ENCODE measurements at places on chromosomes 3 and 15.
A peak's percentile ranks its signal among the peaks of the same experiment; 100 is the strongest.

DNA sequence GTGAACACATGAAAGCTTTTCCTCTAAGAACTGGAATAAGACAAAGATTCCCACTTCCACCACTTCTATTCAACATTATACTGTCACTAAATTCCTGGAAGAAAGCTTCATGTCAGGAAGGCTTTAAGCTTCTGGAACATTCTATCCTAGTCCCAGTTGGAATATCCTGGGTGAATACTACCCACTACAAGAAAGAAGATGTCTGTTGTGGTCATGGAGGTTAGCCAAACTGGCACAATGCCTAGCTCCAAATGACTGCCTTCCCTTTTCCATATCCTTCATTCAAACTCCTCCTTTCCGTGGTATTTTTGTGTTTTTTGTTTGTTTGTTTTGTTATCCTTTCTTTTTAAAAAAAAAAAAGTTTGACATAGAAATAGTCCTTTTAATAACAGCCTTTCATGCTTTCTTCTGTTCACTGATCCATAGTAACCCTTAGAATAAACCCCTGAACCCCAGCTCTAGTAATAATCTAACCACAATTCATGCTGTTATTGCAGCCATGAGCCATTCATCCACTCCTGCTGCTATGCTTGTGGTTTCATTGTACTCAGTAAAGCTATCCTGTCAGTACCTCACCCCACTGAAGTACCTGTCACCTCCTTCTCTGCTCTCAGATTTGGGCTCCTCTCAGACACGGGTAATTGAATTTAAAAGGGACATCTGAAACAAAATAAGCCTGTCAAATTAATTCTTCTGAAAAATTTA is 447.5 kb downstream of the IGSF11 start:
- no peak for DNase-seq

- no peak for DNase-seq
These were observed 378 bp upstream of the FEM1B start for GRCh38 chr15:68277131-68277602.

GRCh38 chr3:40299721-40300335 is 9.7 kb upstream of the EIF1B start:
- DNase-seq = no peak

DNA sequence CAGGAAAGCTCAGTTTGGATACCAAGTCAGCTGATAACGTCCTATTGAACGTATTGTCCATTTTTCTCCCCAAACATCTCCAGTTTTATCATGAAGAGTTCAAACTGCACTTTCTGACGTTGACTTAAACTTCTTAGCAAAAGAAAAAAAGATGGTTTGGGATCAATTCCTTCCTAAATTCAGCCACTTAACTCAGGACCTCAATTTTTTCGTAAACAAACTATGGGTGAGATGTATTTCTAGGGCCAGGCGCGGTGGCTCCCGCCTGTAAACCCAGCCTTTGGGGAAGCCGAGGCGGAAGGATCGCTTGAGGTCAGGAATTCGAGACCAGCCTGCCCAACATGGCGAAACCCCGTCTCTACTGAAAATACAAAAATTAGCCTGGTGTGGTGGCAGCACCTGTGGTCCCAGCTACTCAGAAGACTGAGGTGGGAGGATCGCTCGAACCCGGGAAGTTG is 464 bp upstream of the MRPS25 start:
- DNase-seq = peak; percentile 2

DNA sequence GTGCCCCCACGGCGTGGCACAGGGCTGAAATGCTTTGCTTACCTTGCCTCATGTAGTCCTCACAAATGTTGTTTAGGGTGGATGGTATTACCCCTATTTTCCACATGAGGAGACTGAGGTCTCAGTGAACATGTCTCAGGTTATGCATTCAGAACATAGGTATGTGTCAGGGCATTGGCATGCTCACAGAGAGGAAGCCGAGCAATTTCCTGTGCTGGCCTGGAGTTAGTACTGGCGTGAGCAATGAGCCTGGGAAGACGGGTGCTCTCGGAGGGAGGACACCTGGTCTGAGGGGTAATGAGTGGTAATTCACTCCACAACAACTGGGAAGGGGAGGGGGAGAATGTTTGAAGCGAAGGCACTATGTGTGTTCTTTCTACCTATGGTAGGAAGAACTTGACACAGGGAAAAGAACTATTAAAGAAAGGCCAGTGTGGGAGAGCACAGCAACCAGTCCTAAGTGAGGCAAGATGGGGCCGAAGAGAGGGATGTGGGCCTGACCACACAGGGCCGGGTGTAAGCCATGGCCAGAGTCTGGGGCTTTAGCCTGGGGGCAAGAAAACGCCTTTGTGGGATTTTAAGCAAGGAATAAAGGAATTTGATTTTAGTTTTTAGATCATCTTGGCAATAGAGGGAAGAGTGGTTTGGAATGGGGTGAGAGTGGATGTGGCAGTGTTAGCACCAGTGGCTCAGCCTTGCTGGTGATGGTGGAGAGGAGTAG is 4.9 kb upstream of the FAM131A start:
- DNase-seq = no peak

GRCh38 chr3:37981348-37981664 is 9.3 kb upstream of the VILL start:
- no peak for DNase-seq

DNA sequence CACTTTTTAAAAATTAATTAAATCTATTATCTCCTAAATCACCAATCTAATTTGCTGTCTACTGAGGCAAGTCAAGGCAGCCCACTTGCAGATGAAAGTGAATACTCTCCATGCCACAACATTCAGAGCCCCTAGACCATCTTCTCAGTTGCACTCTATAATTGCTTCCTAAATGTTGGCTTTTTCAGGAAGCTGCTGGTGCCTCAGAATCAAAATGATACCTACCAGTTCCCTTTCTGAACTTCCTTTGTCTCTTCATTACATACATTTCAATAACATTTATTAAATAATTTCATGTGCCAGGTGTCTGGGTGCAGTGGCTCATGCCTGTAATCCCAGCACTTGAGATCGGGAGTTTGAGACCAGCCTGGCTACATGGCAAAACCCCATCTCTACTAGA is 124.1 kb downstream of the SERPINI1 start:
- DNase-seq = no peak

- DNase-seq = no peak
These were observed 190.1 kb downstream of the ZIC4 start for GRCh38 chr3:147216143-147216673.

DNA sequence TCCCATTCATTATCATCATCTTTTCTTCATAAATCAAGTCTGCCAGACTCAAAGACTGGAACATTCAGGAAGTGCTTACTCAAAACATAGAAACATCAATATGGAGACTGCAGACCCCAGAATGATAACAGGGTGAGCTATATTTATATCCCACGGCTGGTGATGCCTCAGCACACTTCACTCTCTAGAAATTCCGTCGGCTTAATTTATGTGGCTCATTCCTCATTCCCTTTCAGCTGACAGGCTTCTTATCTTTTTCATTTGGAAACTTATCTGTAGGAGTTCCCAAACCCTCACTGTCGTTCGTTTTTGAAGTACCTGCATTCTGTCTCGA is 45.5 kb downstream of the RFTN1 start:
- no peak for DNase-seq

DNA sequence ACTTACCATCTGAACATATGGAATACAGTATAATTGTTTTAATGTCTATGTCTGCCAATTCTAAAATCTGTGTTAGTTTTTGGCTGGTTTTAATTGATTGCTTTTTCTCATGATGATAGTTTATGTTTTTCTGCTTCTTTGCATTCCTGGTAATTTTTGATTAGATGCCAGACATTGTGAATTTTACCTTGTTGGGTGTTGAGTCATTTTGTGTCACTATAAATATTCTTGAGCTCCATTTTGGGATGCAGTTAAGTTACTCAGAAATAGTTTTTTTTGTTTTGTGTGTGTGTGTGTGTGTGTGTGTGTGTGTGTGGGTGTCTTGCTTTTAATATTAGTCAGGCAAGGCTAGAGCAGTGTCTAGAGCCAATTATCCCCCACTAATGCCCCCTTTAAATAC is 818.8 kb upstream of the NR2F2 start:
- DNase-seq = no peak

DNA sequence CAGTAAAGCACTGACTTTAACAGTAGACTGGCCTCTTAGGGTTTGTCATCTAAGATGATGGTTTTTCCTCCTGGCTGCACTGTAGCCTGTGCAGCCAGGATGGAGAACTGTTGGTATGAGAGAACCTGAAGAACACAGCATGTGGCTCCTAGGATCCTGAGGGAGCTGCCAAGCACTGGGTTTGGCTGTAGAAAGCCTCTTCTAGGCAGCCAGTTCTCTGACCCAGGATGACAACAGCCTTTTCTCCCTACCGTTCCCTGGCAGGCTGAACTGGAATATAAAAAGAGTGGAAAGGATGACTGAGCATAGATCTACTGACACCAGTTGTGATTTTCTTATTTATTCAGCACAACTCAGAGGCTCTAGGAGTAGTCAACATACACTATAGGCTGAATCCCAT is 34.3 kb upstream of the MANF start:
- no peak for DNase-seq

DNA sequence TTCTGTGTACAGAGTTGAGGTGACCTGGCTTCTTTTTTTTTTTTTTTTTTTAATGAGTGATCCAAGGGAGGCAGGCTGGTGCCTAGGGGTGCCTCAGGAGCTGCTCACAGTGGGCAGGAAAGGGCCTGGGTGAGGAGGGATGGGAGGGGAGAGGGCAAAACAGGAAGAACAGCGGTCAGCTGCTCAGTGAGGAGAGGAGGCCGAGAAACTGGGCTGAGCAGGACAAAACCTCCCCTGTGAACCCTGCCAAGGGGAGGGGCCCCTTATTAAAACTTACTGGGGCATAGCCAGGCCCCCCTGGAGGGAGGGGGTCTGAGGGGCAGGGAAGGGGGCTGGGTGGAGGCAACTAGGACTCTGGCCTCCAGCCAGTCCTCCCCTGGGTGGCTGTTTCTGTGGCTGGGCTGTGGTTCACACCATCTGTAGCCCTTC is 3.5 kb downstream of the PLEKHO2 start:
- no peak for DNase-seq

DNA sequence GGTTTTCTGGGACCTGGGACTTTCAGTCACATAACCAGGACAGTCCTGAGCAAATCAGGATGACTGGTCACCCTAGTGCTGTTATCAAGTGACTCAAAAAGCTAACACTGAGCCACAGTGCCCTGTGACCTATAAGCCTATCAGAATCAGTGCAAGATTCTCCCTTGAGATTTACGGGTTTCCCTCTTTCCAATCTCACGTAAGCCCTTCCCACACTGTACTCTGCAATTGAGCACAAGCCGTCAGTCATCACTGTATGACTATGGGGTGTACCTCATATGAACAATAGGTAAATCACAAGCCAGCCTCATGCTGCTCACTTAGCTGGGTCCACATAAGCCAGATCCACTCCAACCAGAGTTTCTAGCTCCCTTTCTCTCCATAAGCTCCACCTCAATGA is 21.0 kb upstream of the CLDN18 start:
- DNase-seq = no peak

GRCh38 chr3:69254351-69254750 is 131.5 kb downstream of the FRMD4B start:
- no peak for DNase-seq

DNA sequence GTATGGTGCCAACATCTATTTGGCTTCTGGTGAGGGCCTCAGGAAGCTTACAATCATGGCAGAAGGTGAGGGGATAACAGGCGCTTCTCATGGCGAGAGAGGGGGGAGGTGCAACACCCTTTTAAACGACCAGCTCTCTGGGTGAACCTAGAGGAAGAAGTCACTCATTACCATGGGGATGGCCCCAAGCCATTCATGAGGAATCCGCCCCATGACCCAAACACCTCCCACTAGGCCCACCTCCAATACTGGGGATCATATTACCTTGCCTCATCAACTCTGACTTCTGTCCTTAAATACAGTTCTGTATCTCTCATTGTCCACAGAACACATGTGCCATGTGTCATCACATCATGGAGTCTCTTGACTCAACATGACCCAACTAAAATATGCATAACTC is 37.5 kb upstream of the CLRN1 start:
- DNase-seq = no peak

DNA sequence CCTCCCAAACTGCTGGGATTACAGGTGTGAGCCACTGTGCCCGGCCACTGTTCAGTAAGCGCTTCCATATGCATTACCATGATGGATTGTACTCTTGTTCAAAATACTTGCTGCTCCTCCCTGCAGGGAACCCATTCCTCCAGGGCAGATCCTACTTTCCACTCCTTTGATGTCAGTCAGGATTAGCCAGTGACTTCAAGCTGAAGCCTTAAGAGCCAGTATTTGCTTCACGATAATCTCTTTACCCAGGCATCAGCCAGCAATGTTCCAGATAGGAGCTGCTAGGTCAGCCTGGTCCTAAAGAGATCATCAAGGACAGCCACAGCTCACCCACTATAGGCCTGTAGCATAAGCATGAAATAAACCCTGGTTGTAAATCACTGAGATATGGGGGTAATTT is 96.5 kb upstream of the UBE2E2 start:
- no peak for DNase-seq

All from CD4-positive, alpha-beta T cell treated with Interleukin-12 subunit alpha and Interleukin-12 subunit beta, for 1 hour (primary cell).